Ovary (tissue), 10 donors: ENCODE measurements at places on chromosomes 7 and 10.

GRCh38 chr7:55028011-55028410, 9.2 kb downstream of the EGFR start:
- DNase-seq: no peak

- peak; percentile 9 for DNase-seq
These were observed 27.1 kb downstream of the VIPR2 start for GRCh38 chr7:159117366-159118196.

DNA sequence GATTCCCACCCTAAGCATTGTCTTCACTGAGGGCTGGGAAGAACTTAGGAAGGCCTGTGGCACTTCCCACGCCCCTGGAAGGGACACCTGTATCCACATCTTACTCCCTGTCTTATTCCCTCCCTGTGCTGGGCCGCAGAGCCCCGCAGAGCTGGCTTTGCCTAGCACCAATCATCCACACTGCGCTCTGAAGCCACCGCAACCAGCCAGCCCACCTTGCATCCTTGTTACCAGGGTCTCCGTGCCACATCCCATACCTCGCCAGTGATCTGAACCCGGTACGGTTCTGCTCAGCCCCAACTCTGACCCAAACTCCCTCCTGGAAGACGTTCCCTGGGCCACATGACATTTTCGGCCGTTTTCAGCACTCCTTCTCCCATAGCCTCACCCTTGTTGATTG, 101.4 kb upstream of the PITRM1 start:
- DNase-seq: no peak

DNA sequence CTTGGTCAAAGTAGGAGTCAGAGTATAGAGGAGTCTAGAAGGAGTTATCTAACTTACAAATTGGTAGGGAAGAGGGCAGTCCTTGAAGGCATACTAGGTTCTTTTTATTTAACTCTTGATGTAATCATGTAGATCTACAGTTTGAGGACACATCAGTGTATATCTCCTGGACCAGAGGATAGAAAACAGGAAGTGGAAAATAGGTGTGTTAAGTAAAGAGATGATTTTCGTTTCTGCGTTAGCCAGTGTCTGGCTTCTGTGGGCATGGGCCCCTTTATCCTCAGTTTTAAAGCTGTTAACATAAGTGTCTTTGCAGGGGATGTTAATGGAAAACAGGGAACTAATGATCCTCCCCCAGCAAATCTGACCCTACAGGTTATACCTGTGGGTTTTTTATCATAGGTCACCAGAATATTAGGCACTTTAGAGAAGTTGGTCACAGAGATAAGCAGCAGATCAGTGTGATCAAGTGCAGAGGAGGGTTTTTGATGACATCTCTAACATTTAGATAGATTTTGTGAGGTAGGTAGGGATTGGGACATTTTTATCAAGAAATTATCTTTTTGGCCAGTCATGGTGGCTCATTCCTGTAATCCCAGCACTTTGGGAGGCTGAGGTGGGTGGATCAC, 58.6 kb upstream of the PRSS1 start:
- DNase-seq: no peak

- no peak for DNase-seq
These were observed 20.1 kb upstream of the C7orf33 start for GRCh38 chr7:148570510-148570909.

- DNase-seq: peak; percentile 46
These were observed 66.6 kb downstream of the CUBN start for GRCh38 chr10:17062955-17063484.

GRCh38 chr7:96415293-96415940, 93.5 kb upstream of the SLC25A13 start:
- DNase-seq: no peak

- no peak for DNase-seq
These were observed 41.4 kb downstream of the BRAF start for GRCh38 chr7:140883378-140883777.

- DNase-seq: no peak
These were observed 316.8 kb upstream of the NFE2L3 start for GRCh38 chr7:25835197-25835596.

DNA sequence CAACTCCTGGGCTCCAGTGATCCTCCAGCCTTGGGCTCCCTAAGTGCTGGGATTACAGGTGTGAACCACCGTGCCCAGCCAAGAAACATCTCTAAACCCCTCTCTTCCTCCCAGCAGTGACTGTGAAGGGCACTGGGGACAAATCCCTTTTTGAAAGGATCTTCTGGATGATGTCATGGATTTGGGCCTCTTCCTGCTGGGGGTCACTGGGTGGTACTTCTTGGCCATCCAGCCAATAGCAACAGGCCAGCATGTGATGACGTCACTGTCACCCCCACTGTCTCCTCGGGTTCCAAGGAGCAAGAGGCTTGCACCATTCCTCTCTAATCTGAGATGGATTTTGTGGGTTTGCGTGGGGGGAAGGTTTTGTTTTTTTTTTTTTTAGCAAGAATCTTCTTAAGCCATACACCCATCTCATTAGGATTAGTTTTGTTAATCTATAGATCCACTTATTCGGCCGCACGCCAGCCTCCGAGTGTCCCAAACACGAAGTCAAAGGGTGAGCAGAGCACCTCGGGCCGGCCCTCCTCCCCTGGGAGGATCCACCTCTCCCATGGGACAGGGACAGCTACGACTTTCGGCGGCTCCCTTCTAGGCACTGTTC, 29.4 kb upstream of the TNRC18 start:
- DNase-seq: no peak

DNA sequence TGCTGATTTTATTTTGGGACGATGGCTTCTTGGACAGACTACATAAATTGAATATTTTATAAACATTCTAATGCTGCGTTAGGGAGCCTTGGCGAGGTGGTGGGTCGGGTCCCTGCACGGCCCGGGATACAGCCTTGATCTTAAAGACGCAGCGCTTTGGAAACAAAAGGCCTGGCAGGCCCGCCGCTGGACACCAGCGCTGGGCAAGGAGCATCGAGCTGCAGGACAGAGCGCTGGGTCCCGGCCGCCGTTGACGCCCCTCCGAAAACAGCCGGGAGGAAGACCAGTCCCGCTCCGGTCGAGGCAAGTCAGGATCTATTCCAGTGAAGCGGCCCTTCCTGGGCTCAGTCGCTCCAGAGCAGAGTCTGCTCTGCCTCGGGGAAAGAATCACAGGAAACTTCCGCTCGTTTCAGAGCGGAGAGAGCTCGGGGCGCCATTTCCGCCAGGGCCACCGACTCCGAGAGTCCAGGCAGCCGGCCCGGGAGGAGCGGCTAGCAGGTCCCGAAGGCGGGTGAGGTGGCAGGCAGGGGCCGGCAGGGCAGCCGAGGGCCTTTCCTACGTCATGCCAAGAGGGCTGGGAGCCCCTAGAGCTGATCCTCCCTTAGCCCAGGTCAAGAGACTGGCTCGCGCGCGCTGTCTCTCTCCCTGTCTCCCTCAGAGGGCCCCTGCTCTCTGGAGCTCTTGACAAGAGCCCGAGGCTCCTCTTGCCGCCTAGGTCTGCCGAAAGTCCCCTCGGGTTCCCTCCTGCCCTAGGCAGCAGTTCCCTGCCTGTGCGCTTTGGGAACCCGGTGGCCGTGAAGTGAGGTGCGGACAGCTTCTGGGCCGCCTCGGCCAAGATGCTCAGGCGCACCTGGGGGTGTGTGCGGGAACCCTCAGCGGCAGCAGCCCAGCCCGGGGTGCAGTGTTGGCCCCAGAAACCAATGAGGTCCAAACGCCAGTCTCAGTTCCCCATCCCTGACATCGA, 1.4 kb upstream of the DRGX start:
- no peak for DNase-seq

GRCh38 chr7:108093851-108094331, 36.3 kb downstream of the LAMB4 start:
- DNase-seq: no peak

- DNase-seq: no peak
These were observed 1.2 kb downstream of the IGFBP1 start for GRCh38 chr7:45889367-45890067.

DNA sequence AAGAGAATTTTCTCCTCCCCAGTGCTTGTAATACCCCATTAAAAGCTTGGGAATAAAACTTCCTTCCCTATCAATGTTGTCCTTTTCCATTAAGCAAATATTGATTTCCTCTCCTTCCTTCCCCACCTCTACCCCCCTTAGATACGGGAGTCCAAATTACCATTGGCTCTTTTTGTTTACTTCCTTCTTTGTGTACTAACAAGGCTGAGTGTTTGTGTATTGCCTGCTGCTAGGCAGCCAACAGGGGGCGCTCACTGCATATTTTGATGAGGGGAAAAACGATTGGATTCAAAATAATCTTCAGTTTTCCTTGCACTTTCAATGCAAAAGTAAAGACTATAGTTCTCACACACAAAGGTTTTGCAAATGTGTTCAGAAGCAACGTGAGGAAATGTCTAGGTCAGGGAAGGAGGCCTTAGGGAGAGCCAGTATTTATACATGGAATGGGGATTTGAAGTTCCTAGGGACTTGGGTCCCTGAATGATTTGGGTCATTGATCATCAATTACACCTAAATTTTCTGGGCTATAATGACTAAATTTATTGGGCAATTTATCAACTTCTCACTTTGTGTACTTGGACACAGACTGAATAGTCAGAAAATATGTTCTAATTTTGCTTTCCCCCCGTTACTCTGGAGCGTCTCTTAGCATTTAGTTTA, 23.6 kb upstream of the VPS41 start:
- peak; percentile 61 for DNase-seq

GRCh38 chr10:26840938-26841732, 19.6 kb downstream of the ABI1 start:
- no peak for DNase-seq

DNA sequence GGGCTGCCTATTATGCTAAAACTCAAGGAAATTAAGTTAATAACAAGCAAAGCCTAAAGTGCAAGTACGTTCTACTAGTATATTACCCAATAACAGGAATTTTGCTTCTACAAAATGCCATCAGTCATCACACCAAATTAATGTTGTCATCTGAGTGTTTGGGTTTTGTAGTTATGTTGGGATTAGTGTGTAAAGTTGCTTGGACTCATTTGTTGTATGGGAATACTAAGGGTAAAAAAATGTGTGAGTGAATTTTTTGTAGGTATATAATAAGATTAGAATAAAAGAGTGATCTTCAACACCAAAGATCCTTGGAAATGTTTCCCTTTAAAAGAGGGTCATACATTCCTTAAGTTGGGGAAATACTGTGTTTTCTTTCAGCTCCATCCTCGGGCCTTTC, 38.6 kb downstream of the NRP1 start:
- no peak for DNase-seq

DNA sequence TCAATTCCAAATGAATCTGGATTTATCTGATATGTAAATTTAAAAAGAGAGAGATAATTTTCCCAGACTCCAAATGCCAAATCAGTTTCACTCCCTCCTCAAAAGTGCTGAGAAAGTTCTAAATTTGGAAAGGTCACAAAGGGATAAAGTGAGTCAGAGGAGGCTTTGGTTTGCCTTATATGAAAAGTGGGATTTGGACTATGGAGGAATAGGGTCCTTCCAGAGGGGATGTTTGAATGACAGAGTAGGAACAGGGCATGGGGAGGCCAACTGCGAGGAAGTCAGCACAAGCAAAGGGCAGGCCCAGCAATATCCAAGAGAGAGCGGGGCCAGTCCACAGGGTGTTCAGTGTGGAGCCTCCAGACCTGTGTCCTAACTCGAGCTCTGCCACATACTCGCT, 9.8 kb upstream of the FAS start:
- no peak for DNase-seq
